Dermis blood vessel endothelial cell (primary cell): ENCODE measurements at places on chromosomes 7 and 10. TPM values are rescaled to one million over a fixed set of nuclear protein-coding genes. Genes with fewer than 3 reads are reported as not detected.

The PDE1C gene
- 0.19 and 1.2 TPM in 2 replicates for total RNA-seq

The PKD2L1 gene
- total RNA-seq, result not detected in 2 replicates

The TCAF2 gene
- 4.3 and 14.0 TPM in 2 replicates for total RNA-seq

The CXCL12 gene
- 2.9 and 5.1 TPM in 2 replicates for total RNA-seq

The C10orf143 gene
- 0.14 and 1.0 TPM in 2 replicates for total RNA-seq

The WIPF3 gene
- total RNA-seq, result 0.17 TPM in 1 of 2 replicates, not detected in the other

The PLCE1 gene
- total RNA-seq, result 2.7 and 3.6 TPM in 2 replicates

The GNAI1 gene
- 28.8 and 36.2 TPM in 2 replicates for total RNA-seq

The DGKB gene
- not detected in 2 replicates for total RNA-seq

The BCCIP gene
- total RNA-seq, result 46.1 and 61.8 TPM in 2 replicates

The NME8 gene
- not detected in 2 replicates for total RNA-seq

The PTPRZ1 gene
- under 0.01 TPM in 2 replicates for total RNA-seq

The FGFBP3 gene
- total RNA-seq, result 0.34 and 0.56 TPM in 2 replicates
